Left colon (tissue), 2 donors: ENCODE measurements at places on chromosomes 11 and 22. TPM values are rescaled to one million over a fixed set of nuclear protein-coding genes. Genes with fewer than 3 reads are reported as not detected.

The TPBGL gene
- total RNA-seq, result not detected

The SERGEF gene
- total RNA-seq, result 28.6 TPM

- no peak for DNase-seq
Observed at GRCh38 chr11:133058501-133058900, 473.8 kb downstream of the OPCML start.

GRCh38 chr22:30021338-30021737 lies 58.9 kb upstream of the HORMAD2 start:
- DNase-seq, result no peak

The SSTR3 gene
- not detected for total RNA-seq

DNA sequence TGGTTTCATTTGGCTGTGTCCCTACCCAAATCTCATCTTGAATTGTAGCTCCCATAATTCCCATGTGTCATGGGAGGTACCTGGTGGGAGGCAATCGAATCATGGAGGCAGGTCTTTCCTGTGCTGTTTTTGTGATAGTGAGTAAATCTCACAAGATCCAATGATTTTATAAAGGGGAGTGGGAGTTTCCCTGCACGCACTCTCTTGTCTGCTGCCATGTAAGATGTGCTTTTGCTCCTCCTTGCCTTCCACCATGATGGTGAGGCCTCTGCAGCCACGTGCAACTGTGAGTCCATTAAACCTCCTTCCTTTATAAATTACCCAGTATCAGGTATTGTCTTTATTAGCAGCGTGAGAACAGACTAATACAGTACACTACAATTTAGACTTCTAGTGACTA lies 67.5 kb upstream of the LINC01488 start:
- no peak for DNase-seq

The MMP10 gene
- 0.47 TPM for total RNA-seq

The TECTA gene
- 0.24 TPM for total RNA-seq

DNA sequence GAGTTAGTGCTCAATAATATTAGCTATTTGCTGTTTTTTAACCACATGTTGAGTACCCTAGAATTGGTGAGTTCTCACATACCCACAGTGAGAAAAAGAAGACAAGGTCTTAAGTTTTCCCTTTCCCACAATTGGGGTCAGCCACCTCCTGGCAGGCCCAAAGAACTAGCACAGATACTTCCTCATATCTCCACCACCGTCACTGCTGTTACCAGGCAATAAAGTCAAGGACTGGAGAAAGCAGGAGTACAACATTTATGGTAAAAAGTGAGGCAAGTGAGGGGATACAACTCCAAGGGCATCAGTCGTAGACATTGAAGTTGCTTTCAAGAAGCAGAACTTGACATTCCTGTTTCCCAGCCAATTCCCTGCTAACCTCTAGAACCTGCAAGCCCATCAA lies 19.6 kb downstream of the ELP4 start:
- DNase-seq, result no peak

- peak; percentile 18 for DNase-seq
Observed at GRCh38 chr11:30545507-30545906, 40.6 kb downstream of the MPPED2 start.

- no peak for DNase-seq
Observed at GRCh38 chr22:24059793-24060192, 48.7 kb downstream of the CABIN1 start.
